ENCODE measurements at places on chromosomes 12 and 14.

DNA sequence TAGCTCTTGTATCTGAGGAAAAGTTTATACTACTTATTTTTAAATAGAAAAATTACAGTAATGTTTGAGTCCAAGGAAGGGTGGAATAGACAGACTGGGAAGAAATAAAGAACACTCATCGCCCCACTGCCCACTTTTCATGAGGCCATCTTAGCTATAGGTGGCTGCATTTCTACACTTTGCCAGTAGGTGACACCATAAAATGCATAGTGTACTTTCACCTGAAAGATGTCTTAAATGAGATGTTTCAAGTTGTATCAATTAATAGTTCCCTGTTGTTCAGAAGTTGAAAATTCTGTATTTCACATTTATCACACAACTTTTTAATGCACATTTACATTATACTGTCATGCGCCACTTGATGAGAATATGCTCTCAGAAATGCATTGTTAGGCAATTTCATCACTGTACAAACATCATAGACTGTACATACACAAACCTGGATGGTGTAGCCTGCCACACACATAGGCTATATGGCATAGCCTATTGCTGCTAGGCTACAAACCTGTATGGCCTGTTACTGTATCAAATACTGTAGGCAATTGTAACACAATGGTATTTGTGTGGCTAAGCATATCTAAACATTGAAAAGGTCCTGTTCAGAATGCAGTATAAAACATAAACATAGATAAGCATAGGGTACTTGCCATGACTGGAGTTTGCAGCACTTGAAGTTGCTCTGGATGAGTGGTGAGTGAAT lies 27.6 kb downstream of the PMCH start:
- DNase-seq, result no peak

- DNase-seq, result no peak
Measured at GRCh38 chr12:115504306-115505290, 772.9 kb downstream of the MED13L start.

- DNase-seq, result no peak
Measured at GRCh38 chr14:70780396-70781075, 28.8 kb downstream of the MAP3K9 start.

GRCh38 chr12:4900327-4900726 lies 9.4 kb upstream of the KCNA1 start:
- no peak for DNase-seq

GRCh38 chr12:13196130-13196921 lies at the start of gene EMP1:
Gene EMP1, plus strand, starts transcription at chr12:13196726. Its CDS starts 14,785 bp downstream, at chr12:13211511.
- peak; percentile 79 for DNase-seq

GRCh38 chr12:3281588-3282383 lies 204.6 kb downstream of the TSPAN9 start:
- DNase-seq, result no peak

DNA sequence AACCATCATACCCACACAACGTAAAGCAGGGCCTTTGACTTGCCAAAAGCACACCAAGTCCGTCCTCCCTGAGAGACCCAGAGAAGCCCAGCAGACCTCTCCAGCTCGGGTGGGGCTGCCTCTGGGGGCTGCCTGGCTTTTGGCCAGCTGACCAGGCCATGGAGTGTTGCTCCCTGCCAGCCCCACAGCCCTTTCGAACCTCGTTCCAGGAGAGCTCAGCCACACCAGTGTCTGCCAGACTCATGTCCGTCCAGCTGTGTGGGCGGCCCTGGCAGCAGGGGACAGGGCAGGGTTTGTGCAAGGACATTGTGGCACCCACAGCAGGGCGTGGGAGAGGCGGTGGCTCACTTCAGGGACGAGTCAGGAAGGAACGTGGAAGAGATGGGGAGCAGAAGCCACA lies 22.6 kb upstream of the IRF2BPL start:
- DNase-seq, result no peak

GRCh38 chr14:65847075-65847847 lies 434.7 kb downstream of the FUT8 start:
- DNase-seq, result peak; percentile 43

GRCh38 chr12:32120419-32120818 lies 13.8 kb downstream of the BICD1 start:
- DNase-seq, result no peak

DNA sequence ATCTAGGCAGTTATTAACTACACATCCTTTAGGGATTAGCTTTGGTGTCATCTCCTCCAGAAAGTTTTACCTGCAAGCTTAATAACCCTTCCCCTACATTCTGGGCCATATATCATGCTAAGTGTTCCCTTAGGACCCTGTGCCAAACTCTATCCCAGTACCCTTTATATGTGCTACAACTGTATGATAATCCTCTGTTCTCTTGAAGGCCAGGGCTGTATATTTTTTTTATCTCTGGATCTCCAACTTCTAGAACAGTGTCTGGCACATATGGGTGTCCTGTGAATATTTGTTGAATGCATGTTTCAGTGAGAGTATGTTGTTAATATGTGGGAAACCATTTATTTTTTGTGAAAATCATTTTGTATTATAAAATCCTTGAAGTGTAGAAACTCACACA lies 106.7 kb downstream of the PPM1A start:
- no peak for DNase-seq

DNA sequence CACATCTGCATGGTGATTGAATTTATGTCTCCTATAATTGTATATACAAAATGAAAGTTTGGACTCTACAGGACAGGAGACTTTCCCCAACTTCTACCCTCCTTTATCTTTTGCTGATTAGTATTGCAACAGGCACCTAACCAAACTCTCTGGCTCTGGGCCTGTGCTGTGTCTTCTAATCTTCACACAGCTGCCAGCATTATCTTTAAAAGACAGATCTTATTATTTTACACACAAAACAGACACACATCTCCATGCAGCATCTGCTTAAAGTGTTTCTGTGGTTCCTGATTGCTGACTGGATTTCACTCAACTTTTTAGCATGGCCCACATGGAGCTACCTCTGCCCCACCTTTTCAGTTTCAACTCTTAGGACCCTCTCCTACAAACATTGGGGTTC lies 154.9 kb upstream of the PELI2 start:
- DNase-seq, result no peak

DNA sequence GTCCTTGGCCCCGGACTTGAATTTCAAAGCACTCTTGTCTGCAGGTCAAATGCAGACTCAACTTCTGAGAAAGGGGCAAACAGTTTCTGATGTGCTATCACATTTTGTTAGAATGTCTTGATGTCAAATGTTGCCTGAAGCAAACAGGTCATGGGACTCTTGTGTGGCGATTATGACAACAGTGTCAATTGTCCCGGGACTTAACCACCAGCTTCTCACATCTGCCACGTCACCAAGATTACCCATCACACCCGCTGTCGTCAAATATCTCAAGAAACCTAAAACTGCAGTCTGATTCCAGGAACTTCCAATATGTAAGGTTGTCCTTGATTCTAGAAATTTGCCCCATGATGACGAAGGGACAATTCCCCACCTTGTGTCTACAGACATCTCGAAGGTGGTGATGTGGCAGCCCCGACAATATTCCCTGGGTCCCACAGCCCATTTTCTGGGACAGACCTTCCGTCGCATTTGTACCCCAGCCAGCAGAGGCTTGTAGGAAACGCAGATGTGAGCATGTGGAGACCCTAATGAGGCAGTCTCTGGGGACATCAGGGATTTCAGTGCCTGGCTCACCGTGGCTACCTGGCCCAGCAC lies 21.3 kb downstream of the LRTM2 start:
- no peak for DNase-seq

DNA sequence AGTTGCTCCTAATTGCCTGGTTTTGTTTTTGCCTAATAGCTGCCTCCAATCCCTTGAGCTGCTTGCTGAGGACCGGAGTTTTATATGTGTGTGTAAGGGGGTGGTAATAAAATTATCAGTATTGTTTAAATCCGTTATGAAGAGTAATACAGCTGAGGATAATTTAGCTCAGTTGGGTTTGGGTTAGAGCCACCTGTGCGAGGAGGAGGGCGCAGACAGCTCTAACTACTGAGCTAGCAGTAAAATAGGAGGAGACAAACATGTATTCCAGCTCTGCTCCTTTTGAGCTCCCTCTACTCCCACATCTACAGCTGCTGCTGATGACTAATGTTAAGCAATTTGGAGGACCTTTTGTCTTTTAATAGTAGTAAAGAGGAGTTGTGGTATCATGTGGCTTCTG lies 61.5 kb downstream of the SPATS2 start:
- no peak for DNase-seq

DNA sequence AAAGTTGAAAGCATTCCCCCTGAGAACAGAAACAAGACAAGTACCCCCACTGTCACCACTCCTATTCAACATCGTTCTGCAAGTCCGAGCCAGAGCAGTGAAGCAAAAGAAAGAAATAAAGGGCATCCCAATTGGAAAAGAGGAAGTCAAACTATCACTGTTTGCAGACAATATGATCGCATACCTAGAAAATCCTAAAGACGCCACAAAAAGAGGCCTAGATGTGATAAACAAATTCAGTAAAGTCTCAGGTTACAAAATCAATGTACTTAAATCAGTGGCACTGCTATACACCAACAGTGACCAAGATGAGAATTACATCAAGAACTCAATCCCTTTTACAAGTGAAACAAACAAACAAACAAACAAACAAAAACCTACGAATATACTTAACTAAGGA lies 87.7 kb upstream of the COCH start:
- no peak for DNase-seq

- DNase-seq, result no peak
Measured at GRCh38 chr14:91252871-91253794, 8.6 kb upstream of the GPR68 start.

GRCh38 chr12:97134495-97134894 lies 227.4 kb downstream of the NEDD1 start:
- DNase-seq, result no peak

GRCh38 chr12:124761871-124762270 lies 101.8 kb downstream of the SCARB1 start:
- DNase-seq, result no peak

- DNase-seq, result no peak
Measured at GRCh38 chr14:93688239-93688666, 100.0 kb downstream of the PRIMA1 start.
